ENCODE measurements at places on chromosomes 7 and 10.

GRCh38 chr7:14340393-14341074, 351.1 kb upstream of the ETV1 start:
- no peak for DNase-seq

DNA sequence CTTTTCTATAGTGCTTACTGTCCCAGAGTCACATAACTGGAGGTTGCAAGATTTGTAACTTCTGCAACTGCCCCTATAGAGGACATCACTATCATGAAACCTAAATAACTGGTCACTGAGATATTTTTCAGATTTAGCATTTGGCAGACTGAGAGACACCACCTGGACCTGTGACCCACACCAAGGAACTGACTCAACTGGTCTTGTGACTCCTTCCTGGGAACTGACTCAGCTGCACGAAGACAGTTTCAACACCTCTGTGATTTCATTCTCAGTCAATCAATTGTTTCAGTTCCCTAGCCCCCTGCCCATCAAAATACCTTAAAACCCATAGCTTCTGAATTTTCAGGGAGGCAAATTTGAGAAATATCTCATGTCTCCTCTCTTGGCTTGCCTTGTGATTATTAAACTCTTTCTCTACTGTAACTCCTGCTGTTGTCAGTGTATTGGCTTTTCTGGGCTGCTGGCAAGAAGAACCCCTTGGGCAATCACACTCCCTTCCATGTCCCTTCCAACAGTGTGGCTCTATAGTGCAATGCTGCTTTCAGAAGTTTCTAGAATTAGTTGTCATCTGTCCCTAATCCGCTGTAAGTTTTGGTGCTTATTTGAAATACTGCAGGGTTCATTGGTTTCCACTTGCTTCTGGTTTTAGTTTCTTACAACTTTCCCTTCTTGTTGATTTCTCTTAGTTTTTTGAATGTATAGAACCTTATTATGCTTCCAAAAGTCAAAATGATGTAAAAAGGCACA, 127.8 kb upstream of the ADCY1 start:
- no peak for DNase-seq

- DNase-seq, result no peak
Measured at GRCh38 chr10:6363511-6363910, 160.8 kb downstream of the PFKFB3 start.

DNA sequence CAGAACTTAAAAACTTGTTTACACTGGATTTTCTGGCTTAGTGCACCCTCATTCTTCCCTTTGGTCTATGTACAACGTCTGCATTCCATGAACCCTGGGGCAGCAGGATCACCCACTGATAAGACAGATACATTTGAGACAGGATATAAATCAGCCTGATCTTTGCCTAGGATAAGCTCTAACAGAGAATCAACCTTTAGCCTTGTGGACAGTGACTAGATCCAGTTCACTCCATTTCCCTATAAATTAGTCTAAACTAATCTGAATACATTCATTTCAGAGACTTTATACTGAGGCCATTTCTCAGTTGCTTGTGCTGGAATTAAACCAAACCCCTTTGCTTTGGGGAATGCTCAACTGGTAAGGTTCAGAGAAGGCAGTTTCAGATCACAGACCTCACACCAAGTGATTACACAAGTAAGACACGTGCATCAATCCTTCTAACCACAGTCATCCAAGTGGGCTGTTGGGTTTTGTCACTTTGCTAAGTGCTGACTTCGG, 639.8 kb upstream of the FZD8 start:
- DNase-seq, result no peak

DNA sequence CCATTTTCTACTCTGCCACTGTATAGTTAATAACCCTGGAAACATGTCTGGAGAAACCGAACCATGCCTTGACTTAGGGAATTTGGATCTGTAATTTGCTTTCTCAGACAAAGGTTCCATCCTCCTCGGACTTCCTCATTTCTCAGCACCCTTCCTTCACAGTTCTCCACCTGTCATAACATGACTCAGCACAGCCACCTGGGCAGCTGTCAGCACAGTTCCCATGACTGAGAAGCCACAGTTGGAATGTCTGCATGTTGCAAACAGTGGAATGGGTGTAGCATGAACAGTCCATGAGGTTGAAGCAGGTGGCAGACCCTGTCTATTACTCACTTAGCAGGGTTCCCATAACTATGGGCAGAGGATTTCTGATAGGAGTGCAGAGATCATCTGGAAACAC, 634 bp upstream of the OR9A4 start:
- DNase-seq, result no peak

GRCh38 chr10:72045586-72045985, 42.8 kb downstream of the SPOCK2 start:
- DNase-seq, result no peak

DNA sequence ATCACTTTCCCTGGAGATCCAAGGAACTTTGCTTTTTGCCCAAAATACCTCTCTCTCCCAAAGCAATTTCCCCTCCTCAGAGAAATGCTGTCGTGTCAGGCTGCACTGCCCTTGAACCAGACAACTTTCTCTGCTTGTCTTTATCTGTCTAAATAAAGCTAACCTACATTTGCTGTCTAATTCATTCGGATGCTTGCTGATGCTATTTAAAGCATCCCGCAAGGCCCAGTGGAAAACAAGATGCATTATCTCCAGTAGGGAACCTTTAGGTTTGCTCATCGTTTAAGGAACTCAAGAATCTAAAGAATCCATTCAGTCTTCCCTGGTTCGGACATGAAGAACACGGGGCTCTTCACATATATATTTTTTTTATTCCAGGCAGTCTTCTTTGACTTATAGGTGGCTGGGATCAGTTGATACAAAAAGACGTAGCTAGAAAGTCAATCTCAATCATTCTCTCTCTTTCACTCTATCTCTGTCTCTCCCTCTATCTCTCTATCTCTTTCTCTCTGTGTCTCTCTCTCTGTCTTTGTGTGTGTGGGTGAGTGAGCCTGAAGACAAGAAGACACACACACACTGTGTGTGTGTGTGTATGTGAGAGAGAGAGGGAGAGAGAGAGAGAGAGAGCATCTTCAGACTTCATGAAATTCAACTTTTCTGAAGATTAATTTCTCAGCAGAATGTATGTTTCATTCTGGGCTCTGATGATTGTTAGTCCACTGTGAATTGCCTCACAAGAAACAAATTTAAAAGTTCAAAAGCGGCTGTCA, 92.8 kb upstream of the MKLN1 start:
- no peak for DNase-seq

GRCh38 chr10:35585356-35585755, 19.8 kb upstream of the GJD4 start:
- no peak for DNase-seq

GRCh38 chr10:68074775-68075549, at the start of gene HERC4:
TSS of gene HERC4 (minus strand) at chr10:68075283. CDS start at chr10:68073108, 2,175 bp downstream.
- DNase-seq, result peak; percentile 55

- no peak for DNase-seq
Measured at GRCh38 chr7:41858201-41858600, 155.3 kb upstream of the INHBA start.

- no peak for DNase-seq
Measured at GRCh38 chr10:74333174-74333573, 182.2 kb downstream of the ADK start.

GRCh38 chr10:52216852-52217251, 97.2 kb upstream of the DKK1 start:
- DNase-seq, result peak; percentile 8

DNA sequence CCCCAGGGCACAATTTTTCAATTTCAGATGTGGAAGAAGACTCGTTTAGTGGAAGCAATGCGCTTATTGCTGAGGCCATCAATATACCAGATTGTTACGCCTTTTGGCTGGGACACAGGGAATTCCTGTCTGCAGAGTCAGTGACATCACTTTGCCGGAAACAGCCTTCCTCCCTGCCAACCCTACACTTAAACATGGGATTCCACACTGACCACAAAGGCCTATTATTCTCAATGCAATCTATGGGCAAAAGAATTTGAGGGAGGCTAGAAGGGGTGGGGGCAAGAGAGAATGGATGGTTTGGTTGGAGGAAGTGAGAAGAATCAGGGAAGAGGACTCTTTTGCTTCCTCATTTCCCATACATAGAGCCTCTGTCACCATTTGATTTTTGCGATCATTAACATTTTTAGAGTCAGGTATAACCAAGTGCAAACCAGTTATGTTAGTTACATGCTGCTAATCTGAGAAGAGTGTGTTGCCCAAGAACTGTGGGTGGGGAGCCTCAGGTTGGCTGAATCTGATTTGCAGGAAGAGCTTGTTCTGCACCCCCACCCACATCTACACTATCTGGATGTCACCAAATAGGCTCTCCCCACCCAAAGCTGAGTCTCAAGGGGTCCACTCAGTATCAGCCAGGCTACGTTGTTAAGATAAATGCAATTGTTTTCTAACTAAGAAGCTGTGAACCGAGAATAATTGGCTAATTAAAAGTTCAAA, 58.2 kb downstream of the ENTPD1 start:
- no peak for DNase-seq

- DNase-seq, result no peak
Measured at GRCh38 chr10:132654121-132654571, 116.6 kb downstream of the INPP5A start.

DNA sequence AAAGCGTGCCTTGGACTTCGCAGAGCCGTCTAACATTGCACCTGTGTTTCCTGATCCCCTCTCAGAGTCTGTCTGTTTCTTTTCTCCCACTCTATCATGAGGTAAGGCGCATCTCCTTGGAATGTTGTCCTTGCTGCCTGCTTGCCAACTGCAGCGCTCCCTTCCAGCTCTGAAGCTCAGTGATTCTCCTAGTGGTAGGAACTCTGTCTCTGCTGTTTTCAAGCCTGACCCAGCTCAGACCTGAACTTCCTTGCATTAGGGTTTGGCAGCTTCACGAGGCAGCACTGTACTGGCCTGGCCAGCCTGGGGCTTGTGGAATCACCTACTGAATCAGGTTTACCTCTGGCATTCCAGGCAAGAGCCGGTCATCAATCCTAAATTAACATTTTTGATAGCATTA, 123.9 kb downstream of the CREB5 start:
- no peak for DNase-seq

GRCh38 chr7:15862016-15862780, 175.7 kb upstream of the MEOX2 start:
- DNase-seq, result no peak

DNA sequence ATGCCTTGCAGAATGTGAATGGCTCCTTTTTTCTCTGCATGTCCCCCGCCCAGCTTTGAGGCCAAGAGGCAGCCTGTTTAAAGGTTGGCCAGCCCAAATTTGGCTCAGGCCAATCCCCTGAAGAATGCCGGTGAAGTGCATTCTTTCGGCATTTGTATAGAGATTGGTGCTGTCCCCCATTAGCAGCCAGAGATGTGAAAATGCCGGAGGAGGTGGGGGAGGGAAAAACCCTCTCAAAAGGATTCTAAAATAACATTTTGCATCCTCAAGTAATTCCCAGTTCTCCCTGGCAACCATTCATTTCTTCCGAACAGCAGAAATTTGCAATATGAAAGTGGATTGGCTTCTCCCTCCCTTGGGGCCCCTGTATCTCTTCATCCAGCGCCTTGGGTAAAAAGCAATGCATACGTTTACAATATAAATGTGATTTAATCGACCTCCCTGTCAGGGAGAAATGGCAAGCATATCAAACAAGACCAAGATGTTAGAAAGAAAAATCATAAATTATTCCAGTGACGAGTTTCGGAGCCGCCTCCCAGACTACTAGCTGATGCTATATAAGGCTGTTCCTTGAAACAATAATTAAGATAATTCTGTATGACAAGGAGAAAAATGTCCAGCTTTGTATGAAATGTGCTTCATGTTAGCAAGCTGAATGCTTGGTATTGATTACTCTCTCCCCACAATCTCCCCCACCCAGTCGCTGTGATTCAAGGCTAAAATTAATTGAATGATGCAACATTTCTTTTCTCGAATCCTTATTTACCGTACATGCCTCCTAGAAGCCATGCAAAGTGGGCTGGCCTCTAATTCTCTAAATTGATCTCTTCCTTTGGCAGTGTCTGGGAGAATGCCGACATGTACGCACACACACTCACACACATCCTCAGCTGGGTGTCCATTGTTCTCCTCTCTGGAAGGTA, 323.7 kb downstream of the RPS24 start:
- DNase-seq, result no peak

DNA sequence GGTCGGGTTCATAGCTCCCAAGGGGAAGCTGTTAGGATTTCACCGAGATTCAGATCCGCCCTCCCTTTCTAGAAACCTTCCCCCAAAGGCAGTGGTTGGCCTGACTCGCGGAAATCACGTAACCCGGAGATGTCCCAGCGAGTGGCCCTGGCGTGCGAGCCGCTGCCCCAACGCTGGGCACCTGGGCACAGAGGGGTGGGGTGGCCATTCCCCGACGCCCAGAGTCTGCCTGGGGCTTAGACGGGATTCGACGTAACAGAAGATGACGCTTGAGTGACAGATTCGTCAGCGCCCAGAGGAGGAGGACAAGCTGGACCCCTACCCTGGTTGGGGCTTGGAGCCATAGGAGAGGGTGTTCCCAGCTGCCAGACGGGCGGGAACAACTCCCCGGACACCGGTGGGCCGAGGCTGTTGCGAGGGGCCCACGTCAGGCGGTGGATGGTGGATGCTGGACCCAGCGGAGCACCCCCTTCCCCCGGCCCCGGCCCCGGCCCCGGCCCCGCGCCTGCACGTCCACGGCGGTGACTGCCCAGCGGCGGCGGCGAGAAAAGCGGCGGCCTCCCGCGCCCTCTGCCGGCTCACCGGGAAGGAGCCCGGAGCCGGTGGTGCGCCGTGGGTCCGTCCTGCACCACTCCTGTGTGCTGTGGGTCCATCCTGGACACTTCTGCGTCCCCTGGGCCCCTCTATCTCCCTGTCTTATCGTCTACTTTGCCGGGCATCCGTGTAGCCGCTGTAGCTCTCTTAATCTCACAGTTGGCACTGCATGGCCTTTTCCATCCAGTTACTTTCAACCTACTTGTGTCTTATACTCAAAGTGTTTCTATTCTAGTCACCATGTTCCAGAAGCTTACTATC, 35.4 kb upstream of the KNDC1 start:
- DNase-seq, result no peak

- no peak for DNase-seq
Measured at GRCh38 chr10:3873728-3874461, 88.9 kb upstream of the KLF6 start.

GRCh38 chr7:64888561-64888900, 14.5 kb upstream of the ZNF273 start:
- no peak for DNase-seq

DNA sequence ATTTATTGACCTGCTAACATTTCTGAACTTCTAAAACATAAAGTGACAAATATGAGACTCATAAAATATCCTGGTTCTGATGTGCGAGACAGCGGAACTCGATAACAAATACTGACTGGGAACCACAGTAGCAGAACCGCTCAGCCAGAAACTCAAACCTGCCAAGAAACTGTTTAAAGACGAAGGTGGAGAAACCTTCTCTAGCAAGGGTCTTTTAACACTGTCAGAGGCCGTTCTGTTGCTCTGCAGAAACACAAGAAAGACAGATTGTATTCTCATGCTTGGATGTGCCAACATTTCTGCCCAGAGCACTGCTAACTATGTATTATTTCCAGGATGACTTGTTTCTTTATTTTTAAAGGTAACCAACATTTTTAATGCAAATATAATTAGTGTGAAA, 514.8 kb upstream of the ADARB2 start:
- no peak for DNase-seq
